Activated T-cell treated with anti-CD3 and anti-CD28 coated beads, Interleukin-2, amount 50 U/mL, for 24 hours (primary cell): ENCODE measurements at places on chromosomes 5 and 9.

DNA sequence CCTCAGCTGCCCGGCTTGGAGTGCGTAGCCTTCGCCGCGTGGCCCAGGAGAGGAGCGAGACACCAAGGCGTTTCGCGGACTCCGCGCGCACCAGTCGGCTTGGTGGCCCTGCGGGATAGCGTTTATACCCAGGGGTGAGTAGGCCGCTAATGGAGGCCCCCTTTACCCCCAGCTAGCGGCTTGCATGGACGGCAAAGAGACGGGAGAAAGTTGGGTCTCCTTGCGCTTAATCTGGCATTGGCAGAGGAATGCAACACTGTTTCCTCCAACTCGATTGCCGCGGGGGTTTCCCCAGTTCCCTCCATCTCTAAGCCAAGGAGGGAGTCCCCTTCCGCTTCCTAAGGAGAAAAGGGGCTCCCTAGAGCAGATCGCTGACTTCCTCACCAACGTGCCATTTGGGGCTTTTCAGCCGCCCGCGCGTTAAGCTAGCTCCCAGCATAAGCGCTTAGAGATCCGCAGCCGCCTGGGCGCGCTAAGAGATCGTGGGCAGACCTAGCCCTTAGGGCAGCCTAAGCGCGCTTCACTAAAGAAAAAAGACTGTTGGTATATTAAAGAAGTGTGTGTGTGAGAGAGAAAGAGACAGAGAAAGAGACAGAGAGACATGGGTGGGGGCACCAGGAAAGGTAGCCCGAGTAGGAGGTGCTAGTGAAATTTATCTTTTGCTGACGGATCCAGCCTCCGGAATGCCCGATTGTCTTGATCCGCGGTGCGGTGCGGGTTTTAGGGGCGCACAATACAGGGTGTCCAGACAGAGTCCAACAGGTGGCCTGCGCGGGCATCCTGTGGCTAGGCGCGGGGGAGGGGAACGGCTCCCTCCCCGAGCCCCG is 597.9 kb upstream of the SGCD start:
- no peak for DNase-seq

GRCh38 chr9:68969538-68969937 is 44.4 kb downstream of the PRKACG start:
- no peak for DNase-seq

- DNase-seq, result no peak
These were observed 124.1 kb downstream of the FAM174A start for GRCh38 chr5:100659080-100659795.

GRCh38 chr5:91777671-91778070 is 394.6 kb upstream of the ARRDC3 start:
- no peak for DNase-seq

DNA sequence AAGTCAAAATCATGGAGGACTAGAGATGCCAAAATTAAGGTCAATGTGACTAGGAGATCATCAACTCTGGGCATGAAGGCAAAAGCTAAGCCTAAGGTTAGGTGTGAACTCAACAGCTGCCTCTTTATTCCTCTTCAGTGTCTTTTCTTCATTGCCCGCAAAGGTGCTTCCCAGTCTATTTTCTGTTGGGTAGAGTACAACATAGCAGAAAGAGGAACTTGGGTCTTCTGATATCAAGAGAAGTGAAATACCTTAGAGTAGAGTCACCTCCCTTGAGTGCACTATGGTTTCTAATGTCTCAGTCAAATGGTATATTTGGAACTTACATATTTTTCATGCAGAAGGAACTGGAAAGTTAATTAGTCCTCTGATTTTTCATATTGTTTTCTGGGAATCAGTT is 122.5 kb upstream of the GRIN3A start:
- DNase-seq, result no peak
